ENCODE measurements at places on chromosomes 1 and 21.

- DNase-seq: no peak
Observed at GRCh38 chr1:58720680-58721079, 20.8 kb upstream of the MYSM1 start.

DNA sequence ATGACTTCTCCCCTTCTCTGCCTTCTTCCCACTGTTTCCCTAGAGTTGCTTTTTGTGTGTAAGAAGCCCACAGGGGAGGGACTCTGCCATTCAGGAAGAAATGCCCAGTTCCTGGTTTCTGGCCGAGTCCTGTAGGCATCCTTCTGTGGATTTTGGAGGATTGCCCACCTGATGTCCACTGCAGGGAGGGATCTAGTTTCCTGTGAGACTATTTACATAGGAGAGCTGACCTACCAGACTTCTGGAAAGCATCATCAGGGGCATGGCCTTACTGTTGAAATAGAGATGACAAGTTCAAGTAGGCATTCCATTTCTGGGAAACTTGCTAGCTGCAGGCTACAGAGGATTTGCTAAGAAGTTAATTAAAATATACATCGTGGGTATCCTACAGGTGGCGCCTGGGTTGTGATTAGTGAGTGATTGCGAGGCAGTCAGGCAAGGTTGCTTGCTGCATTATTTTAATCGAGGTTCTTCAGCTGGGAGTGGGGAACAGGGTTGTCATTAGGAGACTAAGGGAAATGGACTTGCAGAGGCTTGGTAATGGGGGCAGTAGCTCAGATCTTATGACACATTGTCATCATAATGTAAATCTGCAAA lies 148.7 kb downstream of the HHAT start:
- DNase-seq: no peak

GRCh38 chr1:177333936-177334595 lies 163.3 kb downstream of the BRINP2 start:
- DNase-seq: no peak

DNA sequence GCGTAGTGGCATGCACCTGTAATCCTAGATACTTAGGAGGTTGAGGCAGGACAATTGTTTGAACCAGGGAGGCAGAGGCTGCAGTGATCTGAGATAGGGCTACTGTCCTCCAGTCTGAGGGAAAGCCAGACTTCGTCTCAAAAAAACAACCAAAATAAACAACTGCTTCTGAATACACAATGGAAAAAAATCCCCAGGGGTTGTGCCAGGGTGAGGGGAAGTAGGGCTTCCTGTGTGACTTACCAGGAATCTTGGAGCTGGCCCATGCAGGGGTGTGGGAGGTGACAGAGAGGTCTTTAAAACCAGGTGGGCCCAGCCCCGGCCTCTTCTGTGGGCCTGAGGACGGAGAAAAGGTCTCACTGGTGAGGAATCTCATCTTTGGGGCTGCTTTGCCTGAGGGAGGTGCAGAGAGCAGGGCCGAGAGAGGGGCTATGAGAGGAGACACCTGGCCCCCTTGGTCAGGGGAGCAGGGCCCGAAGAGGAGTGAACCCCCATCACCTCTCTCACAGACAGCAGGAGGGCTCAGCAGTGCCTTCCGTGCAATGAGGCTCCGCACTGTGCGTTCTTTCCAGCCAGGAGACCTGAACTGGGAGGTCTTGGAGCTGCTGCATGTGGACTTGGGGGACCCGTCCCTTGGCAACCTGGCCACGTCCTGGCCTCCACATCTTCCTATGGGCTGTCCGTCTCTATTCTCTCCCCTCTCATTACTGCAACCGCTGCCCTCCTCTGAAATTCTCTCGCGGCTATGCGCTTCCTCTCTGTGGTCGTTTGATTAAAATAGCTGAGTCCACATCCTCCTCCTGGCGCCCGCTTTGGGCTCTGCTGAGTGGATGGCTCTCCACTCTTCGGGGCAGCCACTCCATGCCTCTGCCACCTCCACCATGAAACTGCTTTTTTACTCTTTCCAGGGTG lies 10.7 kb downstream of the PLA2G5 start:
- DNase-seq: no peak

DNA sequence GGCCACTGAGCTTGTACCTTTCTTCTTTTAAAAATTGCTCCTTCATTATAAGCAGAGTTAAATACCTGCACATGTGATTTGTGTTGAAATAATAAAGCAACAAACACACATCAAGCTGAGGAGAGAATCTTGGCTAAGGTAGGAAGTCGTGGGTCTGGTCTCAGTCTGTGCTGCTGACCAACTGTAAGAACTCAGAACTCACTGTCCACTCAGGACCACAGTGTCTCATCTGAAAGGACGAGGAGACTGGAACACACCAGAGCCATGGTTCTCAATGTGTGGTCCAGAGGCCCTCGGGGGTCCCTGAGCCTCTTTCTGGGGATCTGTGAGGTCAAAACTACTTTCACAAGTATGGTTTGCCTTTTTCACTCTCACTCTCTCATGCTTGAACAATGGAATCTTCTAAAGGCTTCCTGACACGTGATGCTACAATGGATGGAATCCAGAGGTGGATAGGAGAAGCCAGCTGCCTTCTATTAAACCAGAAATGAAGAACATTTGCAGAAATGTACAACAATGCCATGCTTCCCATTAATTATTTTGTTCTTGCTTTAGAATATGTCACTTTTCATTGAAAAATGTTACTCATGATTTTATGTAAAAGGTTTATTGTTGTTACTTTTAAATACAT lies 17.3 kb upstream of the ETS2 start:
- no peak for DNase-seq

DNA sequence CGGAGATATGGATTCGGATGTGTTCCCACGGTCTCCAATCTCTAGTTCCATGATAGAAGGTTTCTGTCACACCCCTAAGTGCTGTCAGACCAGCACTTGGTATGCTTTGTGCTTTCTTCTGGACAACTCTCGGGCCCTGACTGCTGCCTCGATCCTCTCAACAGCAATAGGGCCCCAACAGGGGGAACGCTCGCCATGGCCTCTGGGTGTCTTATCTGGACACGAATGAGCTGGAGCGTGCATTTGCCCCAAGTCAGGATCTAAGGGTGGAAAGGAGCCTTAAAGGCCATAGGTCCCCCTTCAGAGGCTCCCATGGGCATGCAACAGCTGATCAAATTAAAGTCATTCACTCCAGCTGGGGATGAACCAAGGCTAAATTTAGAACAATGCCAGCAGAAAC lies 76.8 kb downstream of the TCP10L start:
- no peak for DNase-seq

DNA sequence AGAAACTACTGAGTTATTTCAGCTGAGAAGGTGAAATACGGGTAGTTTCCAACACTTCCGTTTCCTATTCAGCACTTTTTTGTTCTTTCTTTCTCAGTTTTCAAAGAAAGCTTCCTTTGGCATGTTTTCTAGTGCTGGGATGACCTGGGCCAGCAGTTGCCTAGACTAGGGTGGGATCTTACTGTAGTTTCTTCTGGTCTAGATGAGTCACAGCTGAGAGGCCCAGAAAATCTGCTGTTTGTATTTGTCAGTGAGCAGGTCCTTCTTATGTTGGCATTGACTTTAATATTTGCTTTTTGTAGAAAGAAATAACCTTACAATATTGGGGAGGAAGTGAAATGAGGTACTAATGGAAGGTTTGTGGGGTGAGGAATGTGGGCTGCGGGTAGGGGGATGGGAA lies 22.2 kb downstream of the C1orf21 start:
- no peak for DNase-seq

- DNase-seq: no peak
Observed at GRCh38 chr1:39132505-39133339, 71.8 kb upstream of the MACF1 start.

- no peak for DNase-seq
Observed at GRCh38 chr1:151455966-151456365, 3.3 kb downstream of the POGZ start.

GRCh38 chr1:69572921-69573320 lies 5.2 kb downstream of the LRRC7 start:
- DNase-seq: no peak

- DNase-seq: no peak
Observed at GRCh38 chr1:109910963-109911798, 532 bp downstream of the CSF1 start.

DNA sequence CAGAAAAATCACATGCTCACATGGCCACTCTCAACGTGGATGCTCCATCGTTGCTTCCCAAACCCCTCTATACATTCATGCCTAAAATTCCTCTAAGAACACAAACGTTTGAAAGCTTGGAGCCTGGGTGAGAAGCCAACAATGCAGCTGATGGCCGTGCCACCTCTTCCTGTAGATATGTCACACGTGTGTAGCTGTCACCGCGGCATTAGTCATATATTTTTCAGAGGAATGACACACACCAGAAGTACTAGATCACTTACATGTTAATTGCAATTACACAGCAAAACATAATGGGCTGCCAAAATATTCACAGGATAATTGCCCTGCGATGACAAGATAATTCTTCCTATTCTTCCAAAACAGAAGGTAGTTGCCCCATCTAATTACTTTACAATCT lies 112.7 kb upstream of the BACE2 start:
- no peak for DNase-seq

DNA sequence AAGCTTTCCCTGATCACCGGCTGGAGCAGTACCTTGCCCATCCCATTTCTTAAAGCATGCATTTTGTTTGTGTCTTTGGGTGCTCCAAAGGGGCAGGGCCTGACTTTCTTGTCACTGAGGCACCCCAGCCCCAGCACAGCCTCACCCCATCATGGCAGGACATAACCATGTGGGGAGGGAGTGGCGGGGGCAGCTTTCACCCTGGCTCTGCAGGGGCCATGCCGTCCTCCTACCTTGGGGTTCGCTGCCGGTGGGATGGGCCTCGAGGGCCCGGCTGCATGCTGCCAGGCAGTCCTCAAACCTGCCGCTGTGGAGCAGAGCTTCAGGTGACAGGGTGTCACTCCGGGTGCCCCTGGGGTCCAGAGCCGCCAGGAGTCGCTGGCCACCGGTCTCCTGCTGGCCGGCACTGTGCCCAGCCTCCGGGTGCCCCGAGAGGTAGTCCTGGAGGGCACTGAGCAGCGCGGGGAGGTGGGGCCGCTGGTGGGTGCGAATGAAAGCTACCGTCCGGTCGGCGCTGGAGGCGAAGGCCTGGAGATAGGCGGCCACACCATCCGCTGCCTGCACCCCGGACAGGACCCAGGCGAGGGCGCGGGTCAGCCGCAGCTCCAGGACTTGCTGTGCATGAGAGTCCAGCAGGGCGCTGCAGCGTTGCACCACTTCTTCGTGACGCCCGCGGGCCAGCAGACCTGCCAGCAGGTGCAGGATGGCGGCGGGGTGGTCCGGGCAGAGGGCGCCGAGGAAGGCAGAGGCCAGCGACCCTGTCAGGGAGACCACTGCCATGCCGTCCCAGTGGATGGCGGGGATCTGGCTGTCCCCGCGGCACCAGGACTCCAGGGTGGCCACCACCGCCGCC lies 1.5 kb downstream of the TTC34 start:
- no peak for DNase-seq

- no peak for DNase-seq
Observed at GRCh38 chr1:209674957-209675564, at the start of gene G0S2. G0S2 (plus strand) TSS chr1:209675412; CDS start chr1:209675685, 273 bp downstream.

DNA sequence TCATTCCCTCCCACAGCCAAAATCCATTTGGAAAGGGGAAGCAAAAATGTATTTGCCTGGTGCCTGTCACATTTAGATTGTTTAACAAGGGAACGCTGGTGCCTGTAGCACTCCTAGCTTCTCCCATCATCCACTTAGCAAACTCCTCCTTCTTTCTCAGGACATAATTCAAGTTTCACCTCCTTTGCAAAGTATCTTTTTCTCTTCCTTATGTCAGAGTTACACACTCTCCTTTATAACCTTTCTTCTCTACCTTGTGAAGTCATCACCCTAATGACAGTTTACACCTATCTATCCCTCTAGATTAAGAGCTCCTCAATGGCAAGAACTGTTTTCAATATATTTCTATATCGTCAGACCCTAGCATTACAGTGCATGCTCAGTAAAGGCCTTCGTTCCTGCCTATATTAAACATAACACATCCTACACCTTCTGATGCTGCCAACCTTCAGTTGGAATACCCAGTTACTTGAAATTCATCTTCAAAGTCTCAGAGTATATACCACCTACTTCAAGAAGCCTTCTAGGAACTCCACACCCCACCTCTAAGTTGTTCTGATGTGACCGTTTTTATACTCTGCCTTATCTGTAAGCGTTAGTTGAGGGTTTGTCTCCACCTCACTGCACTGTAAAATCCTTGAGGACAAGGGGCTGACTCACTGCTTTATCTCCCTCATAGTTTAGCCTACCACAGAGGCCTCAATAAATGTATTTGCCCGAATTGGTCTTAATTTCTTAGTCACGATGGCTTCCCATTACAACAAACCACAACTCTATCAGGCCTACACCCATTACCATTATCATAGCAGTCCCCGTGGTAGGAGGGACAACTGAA lies 1.0 kb upstream of the EPS15 start:
- DNase-seq: no peak

- no peak for DNase-seq
Observed at GRCh38 chr21:16071761-16072160, 342.0 kb downstream of the USP25 start.

DNA sequence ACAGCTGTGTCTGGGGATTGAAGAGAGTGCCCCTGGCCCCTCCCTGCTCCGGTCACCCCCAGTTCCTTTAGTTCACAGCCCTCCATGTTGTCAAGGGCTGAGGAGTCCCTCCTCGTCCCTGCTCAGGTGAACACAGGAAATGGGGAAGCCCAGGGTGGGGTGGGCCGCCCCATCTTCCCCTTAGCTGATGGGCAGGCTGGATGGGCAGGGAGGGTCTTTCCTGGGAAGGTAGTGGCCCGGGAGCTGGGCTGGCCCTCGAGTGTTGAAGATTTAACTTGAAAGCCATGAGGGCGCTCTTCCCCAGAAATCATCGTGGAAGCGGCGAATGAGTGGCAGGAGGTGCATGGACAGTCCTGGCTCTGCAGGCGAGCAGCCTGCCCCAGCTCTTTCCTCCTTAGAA lies 18.3 kb upstream of the NPHP4 start:
- DNase-seq: no peak

GRCh38 chr1:30328401-30329262 lies 394.8 kb downstream of the MATN1 start:
- no peak for DNase-seq

DNA sequence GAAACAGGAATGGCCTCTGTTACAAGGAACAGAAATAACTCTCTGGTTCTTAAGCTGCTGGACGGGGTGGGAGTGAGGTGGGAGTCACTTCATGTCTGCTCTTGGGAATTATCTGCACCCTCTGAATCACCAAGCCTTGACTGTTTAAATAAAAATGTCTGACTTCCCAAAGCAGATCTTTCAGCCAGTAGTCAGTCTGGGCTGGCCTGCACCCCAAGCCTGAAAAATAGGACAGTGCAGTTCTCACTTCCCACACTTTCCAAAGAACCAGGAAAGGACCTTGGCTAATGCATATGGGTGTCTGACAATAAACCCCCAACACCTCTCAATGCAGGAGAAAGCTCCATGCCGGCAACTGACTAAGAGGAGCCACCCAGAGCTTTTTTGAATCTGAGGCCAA lies 796 bp downstream of the S100A7 start:
- no peak for DNase-seq

DNA sequence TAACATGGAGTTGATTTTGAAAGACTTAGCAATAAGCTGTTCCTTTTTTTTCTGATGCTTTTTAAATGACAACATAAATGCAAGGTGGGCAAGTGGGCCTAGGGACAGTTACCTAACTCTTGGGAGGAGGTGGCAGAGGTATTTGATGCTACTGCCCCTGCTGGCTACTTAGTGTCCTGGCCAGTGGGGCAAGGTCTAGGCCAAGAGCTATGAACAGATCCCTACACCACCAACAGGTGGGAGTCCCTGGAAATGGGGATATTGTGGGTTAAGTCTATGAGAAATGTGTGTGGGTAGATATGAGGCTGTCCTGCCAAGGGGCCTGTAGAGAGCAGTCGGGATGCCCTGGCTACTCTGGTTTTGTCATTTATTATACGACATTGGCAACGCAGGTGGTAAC lies 31.3 kb upstream of the B3GALT5 start:
- no peak for DNase-seq
